ENCODE measurements at places on chromosomes 11 and 22.

GRCh38 chr11:70491696-70492472 is 93.6 kb downstream of the CTTN start:
- no peak for DNase-seq

DNA sequence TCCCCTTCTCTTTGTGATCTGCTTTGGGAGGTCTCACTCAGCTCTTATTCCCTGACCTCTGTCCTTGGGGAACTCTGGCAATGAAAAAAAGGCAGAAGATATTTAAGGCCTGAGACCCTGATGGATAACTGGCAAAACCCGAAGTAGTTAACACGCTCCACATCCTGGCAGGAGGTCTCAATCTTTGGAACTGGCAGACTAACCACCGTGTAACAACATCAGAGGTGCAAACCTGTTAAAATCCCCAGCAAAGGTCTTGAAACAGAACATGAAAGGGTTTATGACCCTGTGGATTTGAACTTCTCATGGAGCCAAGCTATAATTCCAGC is 160.3 kb downstream of the DBX1 start:
- DNase-seq = no peak

DNA sequence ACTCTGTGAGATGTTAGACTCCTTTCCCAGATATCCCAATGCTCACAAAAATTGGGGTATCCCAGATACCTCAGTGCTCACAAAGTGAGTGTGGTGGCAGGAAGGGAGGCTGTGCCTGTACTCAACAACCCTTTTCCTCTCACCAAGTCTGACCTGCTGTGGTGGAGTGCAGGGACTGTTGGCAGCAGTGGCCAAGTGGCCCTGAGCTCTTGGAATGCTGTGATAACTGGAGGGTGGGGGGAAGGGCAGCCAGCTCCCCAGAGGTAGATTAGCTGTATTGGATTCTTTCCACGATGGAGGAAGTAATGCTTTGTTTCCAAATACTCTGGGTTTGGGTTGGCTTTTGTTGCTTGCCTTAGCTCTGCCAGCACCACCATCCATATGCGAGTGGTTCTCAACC is 46.0 kb upstream of the OR9Q1 start:
- DNase-seq = no peak

- peak; percentile 15 for DNase-seq
These were observed at the start of gene ISX for GRCh38 chr22:35065796-35066218. ISX (plus strand) TSS chr22:35066158; CDS start chr22:35067088, 930 bp downstream.

DNA sequence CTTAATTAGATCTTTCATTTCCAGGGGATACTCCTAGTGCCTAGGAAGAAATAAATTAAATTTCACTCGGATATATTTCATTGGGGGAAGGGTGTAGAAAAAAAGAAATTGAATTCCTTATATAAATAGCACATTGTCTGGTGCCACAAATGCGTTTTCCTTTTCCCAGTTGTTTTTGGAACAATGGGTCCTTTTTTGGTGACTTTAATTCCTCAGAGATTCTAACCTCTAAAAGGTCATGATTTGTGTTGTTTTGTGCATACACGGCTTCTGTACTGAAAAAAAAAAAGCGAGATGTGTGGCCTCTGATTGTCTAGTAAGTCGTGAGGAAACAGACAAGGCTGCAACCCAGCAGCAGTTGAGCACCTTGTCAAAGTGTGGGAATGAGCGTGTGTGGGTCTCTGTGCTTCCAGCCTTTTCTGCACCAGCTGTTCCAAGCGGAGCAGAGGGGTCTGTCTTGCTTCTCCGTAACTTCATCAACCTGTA is 64.5 kb upstream of the CRTAM start:
- no peak for DNase-seq

Measured in right lung (tissue), 10 donors.